ENCODE measurements at places on chromosomes 12 and 14. TPM values are rescaled to one million over a fixed set of nuclear protein-coding genes. Genes with fewer than 3 reads are reported as not detected.
A peak's percentile ranks its signal among the peaks of the same experiment; 100 is the strongest.

GRCh38 chr14:38175658-38176057 lies 32.0 kb upstream of the SSTR1 start:
- DNase-seq = no peak

DNA sequence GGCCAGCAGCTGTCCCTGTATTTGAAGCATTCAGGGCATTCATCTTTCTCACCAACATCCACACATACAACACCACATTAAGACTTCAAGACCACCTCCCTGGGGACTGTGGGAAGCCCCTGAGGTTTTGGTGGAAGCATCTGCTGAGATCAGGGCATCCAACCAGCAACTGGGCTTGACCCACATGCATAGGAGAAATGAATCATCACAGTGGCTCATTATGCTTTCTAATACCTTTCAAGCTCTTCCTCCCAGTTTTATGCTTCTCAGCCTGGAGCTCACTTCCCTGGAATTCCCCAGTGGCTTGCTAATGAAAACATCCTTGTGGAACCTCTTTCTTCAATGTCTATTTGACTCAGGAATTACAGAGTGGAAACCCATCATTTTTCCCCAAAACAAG lies 21.4 kb upstream of the CMKLR1 start:
- no peak for DNase-seq

Gene KRT77
- total RNA-seq = not detected

DNA sequence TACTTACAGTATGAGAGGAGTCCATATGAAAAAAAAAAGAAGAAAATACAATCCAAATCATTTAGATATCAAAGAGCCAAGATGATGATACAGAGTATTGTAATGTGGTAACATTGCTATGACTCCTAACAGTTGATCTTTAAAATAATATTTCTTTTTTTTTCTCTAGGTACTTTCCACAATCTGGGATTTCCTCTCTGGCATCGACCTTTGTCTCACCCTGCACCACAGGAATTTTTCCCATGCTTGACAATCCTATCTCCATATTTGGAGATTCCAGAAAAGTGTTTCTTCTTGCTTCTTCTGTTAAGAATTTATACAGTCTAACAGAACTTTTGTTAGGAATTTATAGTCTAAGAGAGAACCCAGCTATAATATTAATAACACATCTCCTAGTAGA lies 184.4 kb downstream of the ITPR2 start:
- no peak for DNase-seq

GRCh38 chr12:105698075-105698474 lies 367.6 kb downstream of the C12orf75 start:
- DNase-seq = no peak

DNA sequence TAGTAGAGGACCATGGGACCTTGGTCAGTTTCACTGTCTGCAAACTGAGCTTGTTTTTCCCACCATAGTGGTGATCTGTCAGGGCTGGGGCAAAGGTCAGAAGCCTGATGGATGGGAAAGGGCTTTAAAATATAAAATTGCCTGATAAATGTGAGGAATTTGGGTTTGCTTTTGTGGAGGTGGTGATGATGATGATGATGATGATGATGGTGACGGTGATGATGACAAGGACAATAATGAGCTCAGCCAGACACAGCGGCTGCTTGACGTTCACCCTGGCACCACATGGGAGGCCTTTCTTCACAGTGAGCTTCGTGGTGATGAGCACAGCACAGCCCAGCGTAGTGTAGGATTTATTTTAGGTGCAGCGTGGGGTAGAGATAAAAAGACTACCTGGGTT lies 243.7 kb downstream of the SLC41A2 start:
- DNase-seq = no peak

- no peak for DNase-seq
Measured at GRCh38 chr14:101294136-101294535, 267.2 kb upstream of the DIO3 start.

DNA sequence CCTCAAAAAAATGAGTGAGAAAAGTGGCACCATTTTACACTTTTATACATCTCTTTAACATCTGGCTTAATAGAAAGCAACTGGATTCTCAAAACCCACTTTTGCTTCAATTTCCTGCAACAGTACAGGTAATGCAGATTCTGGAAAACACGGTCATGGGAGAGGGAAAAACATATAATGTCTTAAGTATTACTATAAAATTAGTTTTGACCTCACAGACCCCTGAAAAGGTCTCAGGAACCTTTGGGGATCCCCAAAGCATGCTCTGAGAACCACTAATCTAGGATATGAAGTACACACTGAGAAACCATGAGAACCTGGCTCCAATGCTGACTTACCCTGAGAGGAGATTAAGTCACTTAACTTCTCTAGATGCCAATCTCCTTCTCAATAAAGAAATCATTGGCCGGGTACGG lies 64.7 kb downstream of the PPP2R5E start:
- DNase-seq = no peak

DNA sequence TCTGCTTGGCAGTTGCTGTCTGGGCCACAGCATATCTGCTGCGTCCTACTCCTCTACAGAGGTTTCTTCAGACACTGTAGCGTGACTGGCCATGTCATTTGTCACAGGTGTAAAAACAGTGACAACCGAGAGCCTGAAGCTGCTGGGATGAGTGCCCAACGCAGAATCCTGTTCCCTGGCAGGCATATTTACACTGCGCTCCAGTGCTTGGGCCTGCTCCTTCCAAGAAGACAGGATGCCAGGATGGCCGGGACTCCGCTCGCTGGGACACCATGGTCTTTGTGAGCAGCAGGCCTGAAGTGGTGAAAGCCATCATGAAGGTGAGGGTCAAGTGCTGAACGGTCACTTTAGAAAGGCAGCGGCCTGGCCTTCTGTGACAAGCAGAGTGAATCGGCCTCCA lies 171.4 kb downstream of the EMP1 start:
- DNase-seq = peak; percentile 21

GRCh38 chr14:101500681-101501080 lies 60.6 kb upstream of the DIO3 start:
- no peak for DNase-seq

DNA sequence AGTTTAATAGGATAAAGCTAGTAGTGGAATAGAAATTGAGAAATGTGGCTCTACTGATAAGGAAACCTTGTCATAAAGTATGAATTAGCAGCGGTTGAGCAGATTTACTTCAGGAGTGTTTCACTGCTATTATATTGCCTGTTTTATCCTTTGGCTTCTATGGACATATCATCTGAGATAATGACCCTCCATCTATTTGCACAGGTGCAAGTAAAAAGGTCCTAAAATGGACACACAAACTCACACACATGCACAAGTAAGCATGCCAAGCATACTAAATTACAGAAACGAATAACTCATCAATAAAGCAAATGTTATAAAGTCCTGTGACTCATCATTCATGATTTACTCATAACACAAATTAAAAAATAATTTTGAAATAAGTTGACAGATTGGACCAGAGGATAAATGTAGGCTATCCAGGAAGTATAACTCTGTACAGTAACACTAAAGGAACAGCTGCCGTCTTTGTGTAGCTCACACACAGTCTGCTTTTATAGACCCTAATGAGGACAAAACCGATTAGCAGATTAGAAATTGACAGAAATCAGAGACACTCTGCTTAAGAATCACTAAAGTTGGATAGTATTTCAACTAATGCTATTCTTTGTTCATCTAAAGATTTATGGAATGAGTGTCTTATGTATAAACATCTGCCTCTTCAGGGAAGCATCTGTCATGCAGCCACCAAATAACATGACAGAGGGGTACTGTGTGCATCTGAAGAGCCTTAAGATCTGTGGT lies 73.9 kb downstream of the SYT1 start:
- no peak for DNase-seq

Gene SIX4
- 11.1 TPM for total RNA-seq

Gene DPPA3
- total RNA-seq = not detected

GRCh38 chr14:61103541-61104339 lies 122.7 kb downstream of the SLC38A6 start:
- no peak for DNase-seq

- no peak for DNase-seq
Measured at GRCh38 chr12:130440411-130441080, 102.9 kb downstream of the PIWIL1 start.

DNA sequence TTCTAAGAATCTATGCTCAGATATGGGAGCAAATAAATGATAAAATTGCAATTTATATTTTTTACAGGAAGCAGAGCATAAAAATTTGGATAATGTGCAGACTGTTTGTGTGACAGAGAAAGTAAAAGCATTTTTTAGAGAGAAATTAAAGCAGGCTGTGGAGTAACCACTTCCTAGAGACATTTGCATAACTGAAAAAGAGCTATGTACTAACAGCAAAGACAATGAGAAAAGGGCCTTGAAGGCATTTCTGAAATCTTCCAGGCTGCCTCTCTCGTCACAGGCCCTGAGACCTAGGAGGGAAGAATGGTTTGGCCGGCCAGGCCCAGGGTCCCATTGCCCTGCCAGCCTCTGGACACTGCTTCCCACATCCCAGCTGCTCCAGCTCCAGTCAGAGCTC lies 247.2 kb downstream of the ALX1 start:
- no peak for DNase-seq

DNA sequence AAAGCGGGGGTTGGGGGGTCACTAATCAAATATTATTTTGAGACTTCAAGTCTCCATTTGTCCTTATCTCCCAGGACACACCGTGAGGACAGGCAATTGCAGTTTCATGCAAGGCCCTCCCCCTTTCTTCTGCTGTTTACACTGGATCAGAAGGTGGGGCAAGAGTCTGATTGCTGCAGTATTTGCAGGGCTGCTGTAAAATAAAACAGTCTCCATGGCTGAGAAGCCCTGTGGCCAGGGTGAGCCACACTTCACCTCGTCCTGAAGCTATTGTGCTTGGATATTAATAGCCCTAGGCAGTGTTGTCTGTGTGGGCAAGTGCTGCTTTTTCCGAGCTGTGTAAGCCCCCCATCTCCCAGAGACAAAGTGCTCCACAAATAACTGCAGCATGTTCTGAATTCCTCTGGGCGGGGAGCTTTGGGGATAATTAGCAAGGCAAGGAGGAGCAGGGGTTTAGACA lies 187.4 kb upstream of the NTF3 start:
- DNase-seq = peak; percentile 3

Gene HIF1A
- 295 TPM for total RNA-seq

DNA sequence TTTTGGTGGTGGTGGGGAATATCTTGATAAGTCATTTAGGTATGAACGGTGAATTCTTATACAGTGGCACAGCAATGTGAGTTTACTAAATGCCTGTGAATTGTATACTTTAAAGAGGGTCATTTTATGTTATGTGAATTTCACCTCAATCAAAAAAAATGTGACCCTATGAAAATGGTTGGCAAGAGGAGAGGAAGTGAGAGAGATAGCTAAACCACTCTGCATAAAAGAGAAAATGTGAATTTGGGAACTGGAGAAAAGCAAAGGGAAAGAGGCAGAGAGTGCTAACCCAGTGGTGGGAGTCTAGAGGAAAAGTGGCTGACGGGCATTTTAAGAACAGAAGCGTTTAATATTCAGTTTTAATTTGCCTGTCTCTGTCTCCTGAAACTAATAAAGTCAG lies 93.8 kb downstream of the SLC38A6 start:
- DNase-seq = no peak

DNA sequence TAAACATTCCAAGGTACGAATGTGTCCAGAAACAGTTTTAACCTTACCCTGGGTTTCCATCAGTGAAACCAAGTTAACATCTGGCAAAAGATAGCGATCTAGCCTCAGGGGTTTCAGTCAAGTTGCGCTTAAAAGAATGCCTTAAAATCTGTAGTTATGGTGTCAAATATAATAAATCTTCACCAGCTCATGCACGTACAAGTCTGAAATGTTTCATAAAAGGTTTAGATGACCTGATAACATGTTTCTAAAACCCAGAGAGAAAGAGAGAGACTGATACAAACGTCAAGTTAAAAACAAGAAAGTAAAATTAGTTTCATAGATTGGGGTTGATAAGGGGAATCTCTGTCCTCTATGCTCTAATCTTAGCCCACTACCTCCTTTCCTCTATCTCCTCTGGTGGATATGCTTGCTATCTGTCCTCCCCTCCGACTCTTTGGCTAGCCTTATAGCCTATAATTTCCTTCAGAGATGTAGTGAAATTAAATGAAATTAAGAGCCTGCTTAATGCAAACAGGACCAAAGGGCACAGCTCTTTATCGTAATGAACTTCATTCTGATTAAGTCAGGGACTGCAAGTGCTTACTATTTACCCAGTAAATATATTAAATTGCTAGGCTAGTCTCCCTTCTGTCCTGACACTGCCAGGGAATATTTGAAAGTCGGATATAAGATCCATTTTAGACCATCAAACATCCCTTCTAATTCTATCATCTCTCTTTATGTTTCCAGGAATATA lies 18.4 kb upstream of the FOS start:
- DNase-seq = no peak

Gene CD4
- 4.3 TPM for total RNA-seq

GRCh38 chr14:44897845-44898151 lies 63.9 kb downstream of the KLHL28 start:
- DNase-seq = no peak

Gene CLEC6A
- total RNA-seq = not detected

DNA sequence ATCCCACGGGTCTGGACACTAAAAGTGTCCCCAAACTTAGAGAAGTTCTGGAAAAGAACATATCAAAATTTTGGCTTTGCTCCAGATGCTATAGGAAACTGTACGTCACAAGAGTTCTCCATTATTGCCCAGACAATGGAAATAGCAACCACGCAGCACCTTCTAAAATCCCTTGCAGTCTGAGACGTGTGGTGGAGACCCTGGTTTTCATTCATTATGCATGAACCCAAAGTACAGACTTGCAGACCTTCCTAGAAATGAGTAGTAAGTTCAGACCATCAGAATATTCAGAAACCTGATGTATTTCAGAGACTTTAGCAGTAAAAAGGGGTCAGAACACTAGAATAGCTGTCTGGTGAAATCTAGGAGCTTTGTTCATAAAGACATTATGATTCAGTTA lies 50.0 kb upstream of the BCL2L14 start:
- DNase-seq = no peak

Gene TAS2R13
- 15.6 TPM for total RNA-seq

Measured in thyroid gland (tissue), 4 donors.